ENCODE measurements at places on chromosomes 4 and X. TPM values are rescaled to one million over a fixed set of nuclear protein-coding genes. Genes with fewer than 3 reads are reported as not detected.

DNA sequence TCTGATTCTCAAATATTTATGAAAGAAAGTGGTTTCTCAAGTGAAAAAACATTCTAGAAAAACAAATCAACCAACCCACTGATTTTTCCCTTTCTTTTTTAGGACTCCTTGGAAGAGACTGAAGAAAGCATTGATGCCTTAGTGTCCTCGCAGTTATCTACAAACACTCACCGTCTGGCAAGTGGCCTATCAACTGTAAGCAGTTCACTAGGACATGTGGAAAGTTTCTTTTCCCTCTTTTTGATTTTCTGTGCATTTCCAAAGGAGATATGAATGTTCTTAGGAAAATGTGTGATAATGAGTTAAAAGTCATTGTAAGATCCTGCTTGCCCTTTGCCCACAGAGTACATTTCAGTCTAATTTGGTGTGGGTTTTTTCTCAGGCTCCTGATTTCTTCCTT is 95.9 kb downstream of the SYTL5 start:
- peaks cover 2% of the 10 kb centered on the region for H3K27me3 ChIP-seq
- H3K36me3 ChIP-seq = no peaks in the 10 kb centered on the region
- no peak overlapping the region for H3K4me3 ChIP-seq
- H3K4me1 ChIP-seq = peaks cover 3% of the 10 kb centered on the region
- no peak overlapping the region for H3K27ac ChIP-seq

DNA sequence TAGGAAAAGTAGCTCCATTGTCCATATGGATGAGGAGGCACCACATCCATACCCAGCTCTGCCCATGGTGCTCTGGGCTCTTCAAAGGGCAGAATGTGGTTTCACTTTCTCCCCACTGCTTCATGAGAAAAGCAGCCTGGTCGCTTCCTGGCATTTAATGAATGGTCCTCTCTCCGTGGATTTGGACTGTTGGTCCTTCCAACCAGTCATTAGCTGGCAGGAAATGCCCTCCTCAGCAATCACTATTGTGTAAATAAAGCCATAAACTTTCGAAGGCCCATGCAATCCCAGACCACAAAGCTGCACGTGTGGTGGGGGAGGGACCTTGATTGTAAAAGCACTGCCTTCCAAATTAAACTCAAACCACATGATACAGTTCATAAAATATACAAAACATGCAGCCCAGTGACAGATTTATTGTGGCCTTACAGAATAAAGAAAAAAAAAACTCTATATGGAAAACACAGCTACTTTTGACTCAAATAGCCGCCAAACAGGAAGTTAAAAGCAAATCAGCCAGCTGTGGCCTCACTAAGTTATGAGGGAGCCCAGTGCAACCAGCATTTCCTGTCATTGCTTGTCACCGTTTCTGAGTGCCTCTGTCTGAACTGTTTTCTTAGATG is 8.1 kb downstream of the MBNL3 start:
- DNase-seq = peak; percentile 77
- peaks cover 17% of the 10 kb centered on the region for H3K4me1 ChIP-seq
- H3K27me3 ChIP-seq = no peaks in the 10 kb centered on the region
- H3K27ac ChIP-seq = peak overlapping the region; percentile 94
- H3K4me3 ChIP-seq = peak overlapping the region; percentile 84

DNA sequence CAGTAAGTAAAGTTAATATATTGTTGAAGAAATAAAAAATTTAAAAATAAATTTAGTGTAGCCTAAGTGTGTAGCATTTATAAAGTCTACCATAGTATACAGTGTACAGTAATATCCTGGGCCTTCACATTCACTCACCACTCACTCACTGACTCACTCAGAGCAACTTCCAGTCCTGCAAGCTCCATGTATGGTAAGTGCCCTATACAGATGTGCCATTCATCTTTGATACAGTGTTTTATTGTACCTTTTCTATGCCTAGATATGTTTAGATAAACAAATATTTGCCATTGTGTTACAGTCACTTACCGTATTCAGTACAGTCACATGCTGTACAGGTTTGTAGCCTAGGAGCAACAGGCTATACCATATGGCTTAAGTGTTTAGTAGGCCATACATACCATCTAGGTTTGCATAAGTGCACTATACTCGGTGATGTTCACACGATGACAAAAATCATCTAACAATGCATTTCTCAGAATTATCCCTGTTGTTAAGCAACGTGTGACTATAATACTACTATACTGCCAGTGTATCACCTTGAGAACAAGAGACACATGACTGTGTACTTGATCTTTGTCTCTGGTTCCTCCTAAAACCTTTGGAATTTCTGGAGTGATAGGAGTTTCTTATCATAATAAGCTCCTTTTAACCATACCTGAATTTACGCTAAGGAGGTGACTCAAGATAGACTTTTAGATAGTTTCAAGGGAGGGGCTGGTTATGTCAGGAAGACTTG is 25.8 kb upstream of the SEPTIN11 start:
- H3K4me3 ChIP-seq = no peak overlapping the region
- H3K27ac ChIP-seq = no peak overlapping the region
- H3K4me1 ChIP-seq = no peaks in the 10 kb centered on the region

DNA sequence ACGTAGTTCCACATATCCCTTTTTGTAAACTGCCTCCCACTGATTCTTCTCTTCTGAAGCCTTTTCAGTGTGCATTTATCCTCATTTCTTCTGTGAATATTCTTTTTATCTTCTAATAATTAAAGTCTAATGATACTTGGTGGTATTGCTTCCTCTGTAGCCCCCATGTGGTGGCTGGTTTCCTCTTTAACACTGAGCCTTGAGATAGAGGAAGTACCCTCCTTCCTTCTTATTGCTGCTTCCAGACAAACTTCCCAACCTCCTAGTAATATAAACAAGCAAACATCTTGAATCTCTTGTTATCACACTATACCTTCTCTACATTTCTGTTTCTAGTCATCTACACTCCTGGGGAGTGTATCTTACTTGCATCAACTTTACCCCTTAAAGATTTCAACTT is 310.5 kb upstream of the GIMD1 start:
- H3K27me3 ChIP-seq = no peaks in the 10 kb centered on the region
- H3K4me3 ChIP-seq = no peak overlapping the region
- H3K4me1 ChIP-seq = no peaks in the 10 kb centered on the region
- no peak overlapping the region for H3K27ac ChIP-seq
- H3K36me3 ChIP-seq = no peaks in the 10 kb centered on the region
- no peak for DNase-seq

Gene ARHGAP6
- total RNA-seq = not detected

GRCh38 chr4:26802790-26803189 is 57.9 kb upstream of the STIM2 start:
- peaks cover 4% of the 10 kb centered on the region for H3K4me1 ChIP-seq
- H3K27me3 ChIP-seq = no peaks in the 10 kb centered on the region
- no peak overlapping the region for H3K27ac ChIP-seq
- no peak for DNase-seq

DNA sequence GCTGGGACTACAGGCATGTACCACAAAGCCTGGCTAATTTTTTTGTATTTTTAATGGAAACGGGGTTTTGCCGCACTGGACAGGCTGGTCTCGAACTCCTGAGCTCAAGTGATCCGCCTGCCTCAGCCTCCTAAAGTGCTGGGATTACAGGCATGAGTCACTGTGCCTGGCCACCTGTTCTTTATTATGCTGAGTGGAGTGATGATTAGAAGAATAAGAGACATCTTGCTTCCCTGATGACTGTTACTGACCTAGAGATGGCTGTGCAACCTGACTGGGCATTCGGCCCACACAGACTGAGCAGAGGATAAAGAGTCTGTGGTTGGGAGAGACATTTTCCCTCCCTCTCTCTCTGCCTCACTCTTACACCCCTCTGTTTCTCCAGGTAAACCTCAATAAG is 56.7 kb downstream of the SPINK2 start:
- no peak for DNase-seq
- peaks cover 23% of the 10 kb centered on the region for H3K4me1 ChIP-seq
- H3K4me3 ChIP-seq = no peak overlapping the region
- H3K36me3 ChIP-seq = no peaks in the 10 kb centered on the region
- H3K27me3 ChIP-seq = peaks cover 5% of the 10 kb centered on the region
- H3K27ac ChIP-seq = no peak overlapping the region

- H3K27ac ChIP-seq = no peak overlapping the region
- H3K27me3 ChIP-seq = peaks cover 19% of the 10 kb centered on the region
- no peak for DNase-seq
- H3K4me3 ChIP-seq = peak overlapping the region; percentile 21
Measured at GRCh38 chrX:153686711-153687110, 1.0 kb upstream of the SLC6A8 start.

DNA sequence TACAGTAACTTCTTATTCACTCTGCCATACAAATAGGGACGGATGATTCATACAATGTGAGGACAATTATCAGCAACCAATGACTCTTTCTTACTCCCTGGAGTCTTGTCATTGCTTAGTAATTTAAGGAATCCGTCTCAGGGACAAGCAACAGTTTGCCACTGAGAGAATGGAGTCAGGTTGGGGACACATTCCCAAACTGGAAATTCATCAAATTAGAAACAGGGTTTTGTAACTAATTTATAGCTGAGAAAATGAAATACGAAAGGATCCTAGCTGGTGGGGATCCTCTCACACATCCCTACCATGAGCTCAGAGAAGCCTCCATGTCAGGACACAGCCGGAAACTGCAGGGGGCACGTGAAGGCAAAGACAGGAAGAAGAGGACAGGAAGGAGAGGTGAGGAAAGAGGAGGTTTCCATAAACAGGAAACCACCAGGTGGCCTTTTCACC is 50.4 kb upstream of the KDR start:
- H3K4me3 ChIP-seq = no peak overlapping the region
- peaks cover 2% of the 10 kb centered on the region for H3K4me1 ChIP-seq
- H3K27me3 ChIP-seq = no peaks in the 10 kb centered on the region
- DNase-seq = no peak
- no peaks in the 10 kb centered on the region for H3K36me3 ChIP-seq
- H3K27ac ChIP-seq = no peak overlapping the region

DNA sequence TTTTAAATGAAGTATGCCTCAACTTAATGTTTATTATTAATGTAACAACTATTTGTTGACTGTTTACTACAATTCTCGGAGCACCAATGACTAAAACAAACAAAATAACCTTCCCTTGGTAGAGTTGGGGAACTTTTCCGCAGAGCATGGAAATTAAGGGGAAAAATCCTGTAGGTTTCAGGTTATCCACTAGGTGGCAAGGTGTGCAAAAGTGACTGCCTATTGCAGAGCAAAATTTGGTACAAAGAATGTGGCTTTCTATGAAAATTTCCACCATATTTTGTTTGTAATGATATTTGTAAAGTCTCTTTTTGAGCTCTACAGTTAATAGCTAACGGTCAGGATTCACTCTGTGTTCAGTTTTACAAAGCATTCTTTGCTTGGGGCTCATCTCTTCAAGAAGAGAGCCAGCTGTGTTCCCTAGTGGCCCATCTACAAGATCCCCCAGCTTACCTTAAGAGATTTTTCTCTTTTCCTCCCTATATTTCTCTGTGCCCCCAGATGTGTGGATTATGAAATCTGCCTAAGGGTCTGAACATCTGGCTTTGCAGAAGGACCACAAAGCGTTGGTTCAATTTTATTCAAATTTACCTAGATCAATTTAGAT is 61.1 kb downstream of the FBXO8 start:
- DNase-seq = peak; percentile 66
- H3K27me3 ChIP-seq = peaks cover 61% of the 10 kb centered on the region
- no peak overlapping the region for H3K27ac ChIP-seq
- peaks cover 2% of the 10 kb centered on the region for H3K36me3 ChIP-seq

DNA sequence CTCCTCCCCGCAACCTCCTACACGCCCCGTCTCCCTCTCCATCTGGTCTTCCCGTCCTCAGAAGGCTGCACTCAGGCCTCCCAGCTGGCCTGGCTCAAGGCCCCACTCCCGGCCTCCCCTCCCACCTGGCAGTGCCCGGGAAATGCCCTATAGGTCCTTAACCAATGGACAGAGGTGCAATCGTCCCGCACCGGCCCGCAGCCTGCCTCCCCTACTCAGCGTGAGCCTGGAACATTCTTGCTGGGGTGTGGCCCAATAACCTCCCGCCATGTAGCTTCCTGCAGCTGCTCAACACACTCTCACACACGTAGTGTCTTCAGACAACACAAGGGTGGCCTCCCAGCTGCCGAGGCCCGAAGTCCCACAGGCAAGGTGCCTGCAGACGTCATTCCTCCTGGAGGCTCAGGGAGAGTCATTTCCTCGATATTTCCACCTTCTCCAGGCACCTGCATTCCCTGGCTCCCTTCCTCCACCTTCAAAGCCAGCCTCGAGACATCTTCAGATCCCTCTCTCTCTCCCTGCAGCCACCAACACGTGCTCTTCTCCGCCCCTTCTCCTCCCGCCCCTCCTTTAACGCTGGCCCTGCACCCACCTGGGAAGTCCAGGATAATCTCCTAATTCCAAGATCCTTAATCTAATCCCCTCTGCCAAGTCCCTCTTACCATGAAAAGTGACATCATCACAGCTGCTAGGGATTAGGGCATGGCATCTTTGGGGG is 56.2 kb downstream of the ADRA2C start:
- no peak overlapping the region for H3K4me3 ChIP-seq
- H3K27ac ChIP-seq = no peak overlapping the region
- H3K4me1 ChIP-seq = no peaks in the 10 kb centered on the region
- no peaks in the 10 kb centered on the region for H3K27me3 ChIP-seq
- H3K36me3 ChIP-seq = no peaks in the 10 kb centered on the region

DNA sequence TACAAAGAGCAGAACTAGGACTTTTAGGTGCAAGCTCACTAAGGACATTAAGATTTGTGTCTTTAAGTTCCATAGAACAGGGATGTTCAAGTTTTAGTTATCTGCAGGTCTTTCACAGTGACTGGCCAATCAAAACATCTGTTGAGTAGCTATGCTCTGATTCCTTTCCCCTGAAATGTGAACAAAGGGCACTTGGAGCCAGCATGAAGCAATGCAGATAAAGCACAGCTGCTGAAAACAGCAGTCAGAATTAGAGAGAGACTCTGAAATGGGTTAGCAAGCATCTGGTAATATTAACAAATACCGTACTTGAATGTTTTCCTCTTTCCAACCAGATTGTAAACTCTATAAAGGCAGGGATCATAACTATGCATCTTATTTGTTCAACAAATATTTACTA is 276.9 kb downstream of the RAB28 start:
- no peaks in the 10 kb centered on the region for H3K36me3 ChIP-seq
- no peak overlapping the region for H3K4me3 ChIP-seq
- no peak overlapping the region for H3K27ac ChIP-seq
- DNase-seq = no peak
- no peaks in the 10 kb centered on the region for H3K4me1 ChIP-seq

- H3K27ac ChIP-seq = no peak overlapping the region
- H3K27me3 ChIP-seq = no peaks in the 10 kb centered on the region
- DNase-seq = no peak
- H3K4me3 ChIP-seq = no peak overlapping the region
- no peaks in the 10 kb centered on the region for H3K36me3 ChIP-seq
Measured at GRCh38 chrX:105658136-105658535, 164.2 kb upstream of the NRK start.
